Testis (tissue), 5 donors: ENCODE measurements at places on chromosomes 16 and 17. TPM values are rescaled to one million over a fixed set of nuclear protein-coding genes. Genes with fewer than 3 reads are reported as not detected.

The SLC2A4 gene
- total RNA-seq = 4.2 TPM

The MYH1 gene
- total RNA-seq = 0.47 TPM

The TP53TG3C gene
- total RNA-seq = 11.7 TPM

The TNP2 gene
- total RNA-seq = 10.2 TPM

DNA sequence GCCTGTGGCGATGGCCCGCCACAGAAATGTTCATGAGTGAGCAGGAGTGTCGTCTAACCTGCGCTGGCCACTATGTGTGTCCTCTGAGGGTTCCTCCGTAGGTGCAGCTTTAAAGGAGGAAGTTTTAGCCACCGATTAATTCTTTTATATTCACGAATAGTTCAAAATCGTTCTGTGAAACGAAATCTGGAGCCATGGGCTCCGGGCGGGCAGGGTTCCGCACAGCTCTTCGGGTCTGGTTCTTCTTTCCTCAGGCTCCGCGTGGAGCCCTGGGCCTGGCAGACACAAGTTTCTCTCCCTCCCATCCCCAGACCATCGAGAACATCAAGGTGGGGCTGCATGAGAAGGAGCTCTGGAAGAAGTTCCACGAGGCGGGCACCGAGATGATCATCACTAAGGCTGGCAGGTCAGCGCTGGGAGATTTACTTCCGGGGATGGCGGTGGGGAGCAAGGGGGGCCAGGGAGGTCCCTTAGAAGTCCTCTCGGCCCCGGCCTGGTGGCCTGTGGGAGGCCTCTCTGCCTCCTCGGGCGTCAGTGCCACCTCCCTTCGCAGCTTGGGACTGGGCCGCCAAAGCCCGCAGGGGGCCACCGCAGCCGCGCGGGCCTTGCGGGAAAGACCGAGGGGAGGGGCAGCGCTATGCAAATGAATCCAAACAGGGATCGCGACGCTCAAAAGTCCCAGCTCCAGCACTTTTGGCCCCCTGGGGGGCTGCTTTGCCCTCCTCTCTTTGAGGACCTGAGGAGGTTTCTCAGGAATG, 5.2 kb downstream of the TBX4 start:
- H3K27ac ChIP-seq = no peak overlapping the region
- H3K36me3 ChIP-seq = no peaks in the 10 kb centered on the region
- DNase-seq = no peak
- H3K4me1 ChIP-seq = peaks cover 7% of the 10 kb centered on the region
- H3K4me3 ChIP-seq = no peak overlapping the region

DNA sequence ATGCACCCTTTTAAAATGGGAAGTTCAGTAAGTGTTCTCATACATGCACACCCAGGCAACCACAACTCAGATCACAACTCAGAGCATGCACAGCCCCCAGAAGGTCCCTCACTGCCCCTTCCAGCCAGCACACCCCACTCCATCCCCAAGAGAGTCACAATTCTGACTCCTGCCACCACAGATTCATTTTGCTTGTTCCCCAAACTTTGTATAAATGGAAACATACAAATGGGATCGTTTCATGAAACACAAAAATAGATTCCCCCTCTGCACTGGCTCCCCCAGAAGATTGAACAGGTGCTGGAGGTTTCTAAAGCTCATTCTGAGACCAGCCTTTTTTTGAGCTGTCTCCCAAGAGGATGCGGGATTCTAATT, 3.3 kb upstream of the TNFRSF13B start:
- no peaks in the 10 kb centered on the region for H3K4me1 ChIP-seq
- H3K27me3 ChIP-seq = no peaks in the 10 kb centered on the region
- no peak overlapping the region for H3K27ac ChIP-seq
- H3K36me3 ChIP-seq = no peaks in the 10 kb centered on the region
